ENCODE measurements at places on chromosomes 2 and 18.

- no peak for DNase-seq
Observed at GRCh38 chr2:74093840-74094239, 53.9 kb downstream of the BOLA3 start.

- DNase-seq: no peak
Observed at GRCh38 chr2:185284696-185285095, 453.9 kb upstream of the FSIP2 start.

DNA sequence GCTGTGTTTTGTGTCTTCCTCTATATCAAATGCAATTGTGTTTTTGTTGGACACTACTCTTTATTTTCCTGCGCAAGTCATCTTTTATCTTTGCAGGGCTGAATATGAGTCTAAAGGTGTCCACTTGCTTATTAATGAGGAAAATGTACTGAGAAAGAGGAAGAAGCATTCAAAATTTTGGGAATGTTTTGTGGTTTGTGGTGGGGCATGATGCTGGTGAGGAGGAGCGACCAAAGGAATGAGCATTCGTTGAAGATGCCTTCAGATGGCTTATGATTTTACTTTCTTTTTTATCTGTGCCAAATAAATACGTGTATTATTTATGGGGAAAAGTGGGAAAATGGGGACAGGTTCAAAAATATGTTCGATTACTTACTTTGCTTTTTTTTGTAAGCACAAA lies 63.9 kb upstream of the SMIM21 start:
- no peak for DNase-seq

DNA sequence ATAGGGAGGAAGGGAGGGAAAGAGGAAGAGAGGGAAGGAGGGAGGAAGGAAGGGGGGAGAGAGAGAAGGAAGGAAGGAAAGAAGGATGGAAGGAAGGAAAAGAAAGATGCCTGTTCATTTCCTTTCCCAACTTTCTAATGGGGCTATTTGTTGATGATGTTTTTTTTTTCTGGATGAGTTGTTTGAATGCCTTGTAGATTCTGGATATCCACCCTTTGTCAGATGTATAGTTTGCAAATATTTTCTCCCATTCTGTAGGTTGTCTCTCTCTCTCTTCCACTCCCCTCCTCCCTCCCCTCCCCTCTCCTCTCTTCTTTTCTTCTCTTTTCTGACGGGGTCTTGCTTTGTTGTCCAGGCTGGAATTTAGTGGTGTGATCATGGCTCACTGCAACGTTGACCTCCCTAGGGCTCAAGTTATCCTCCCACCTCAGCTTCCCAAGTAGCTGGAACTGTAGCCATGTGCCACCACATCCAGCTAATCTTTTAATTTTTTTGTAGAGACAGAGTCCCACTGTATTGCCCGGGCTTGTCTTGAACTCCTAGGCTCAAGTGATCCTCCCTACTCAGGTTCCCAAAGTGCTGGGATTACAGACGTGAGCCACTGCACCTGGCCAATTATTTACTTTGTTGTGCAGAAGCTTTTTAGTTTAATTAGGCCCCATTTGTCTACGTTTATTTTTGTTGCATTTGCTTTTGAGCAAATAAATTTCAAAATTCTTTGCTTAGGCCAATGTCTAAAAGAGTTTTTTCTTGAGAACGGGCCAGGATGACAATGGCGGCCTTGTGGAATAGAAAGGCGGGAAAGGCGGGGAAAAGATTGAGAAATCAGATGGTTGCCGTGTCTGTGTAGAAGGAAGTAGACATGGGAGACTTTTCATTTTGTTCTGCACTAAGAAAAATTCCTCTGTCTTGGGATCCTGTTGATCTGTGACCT lies 57.3 kb upstream of the FAM117B start:
- no peak for DNase-seq

DNA sequence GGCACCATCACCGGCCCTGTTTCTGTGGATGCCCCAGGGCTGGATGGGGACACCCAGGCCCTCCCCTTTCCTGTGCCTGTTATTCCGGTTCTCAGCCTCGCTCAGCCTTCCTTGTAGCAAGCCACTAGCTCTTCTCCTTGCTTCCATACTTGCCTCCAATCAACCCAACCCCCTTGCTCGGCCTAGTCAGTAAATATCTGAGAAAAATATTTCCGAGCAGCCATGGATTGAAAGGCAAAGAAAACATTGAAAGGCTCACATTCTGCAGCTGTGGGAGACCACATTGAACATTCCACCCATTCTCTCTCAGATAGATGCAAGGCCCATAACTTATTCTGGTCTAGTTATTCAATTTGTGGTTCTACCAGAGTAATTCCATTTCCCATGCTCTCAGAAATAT lies 114.9 kb downstream of the SPP2 start:
- DNase-seq: no peak

- DNase-seq: no peak
Observed at GRCh38 chr2:148350199-148350598, 294.4 kb upstream of the EPC2 start.

- no peak for DNase-seq
Observed at GRCh38 chr2:233489143-233489542, 77.4 kb downstream of the USP40 start.

- no peak for DNase-seq
Observed at GRCh38 chr2:5657231-5657630, 35.0 kb upstream of the SOX11 start.

- peak; percentile 97 for DNase-seq
Observed at GRCh38 chr2:130372055-130372832, 16.4 kb downstream of the PTPN18 start.

- no peak for DNase-seq
Observed at GRCh38 chr2:33022989-33023727, 76.4 kb downstream of the LTBP1 start.

DNA sequence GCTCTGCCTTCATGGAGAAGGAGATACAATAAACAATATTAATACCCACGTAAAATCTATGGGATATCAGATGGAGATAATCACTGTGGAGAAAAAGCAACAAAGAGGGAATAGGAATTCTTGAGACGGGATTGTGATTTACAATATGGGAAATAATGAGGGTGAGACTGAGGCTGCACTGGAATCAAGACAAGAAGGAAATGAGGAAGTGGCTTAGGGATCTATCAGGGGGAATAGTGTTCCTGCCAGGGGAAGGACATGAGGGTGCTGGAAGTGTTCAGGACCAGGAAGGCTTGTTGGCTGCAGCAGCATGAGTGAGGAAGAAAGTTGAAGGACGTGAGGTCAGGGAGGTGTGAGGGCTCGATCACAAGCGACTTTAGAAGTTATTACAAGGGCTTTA lies 182.4 kb downstream of the DYSF start:
- no peak for DNase-seq

- DNase-seq: no peak
Observed at GRCh38 chr18:74977041-74977440, 231.9 kb downstream of the PTGR3 start.

- DNase-seq: no peak
Observed at GRCh38 chr2:29688429-29688828, 233.0 kb downstream of the ALK start.

- peak; percentile 54 for DNase-seq
Observed at GRCh38 chr18:48801728-48802542, 148.8 kb downstream of the SMAD7 start.

DNA sequence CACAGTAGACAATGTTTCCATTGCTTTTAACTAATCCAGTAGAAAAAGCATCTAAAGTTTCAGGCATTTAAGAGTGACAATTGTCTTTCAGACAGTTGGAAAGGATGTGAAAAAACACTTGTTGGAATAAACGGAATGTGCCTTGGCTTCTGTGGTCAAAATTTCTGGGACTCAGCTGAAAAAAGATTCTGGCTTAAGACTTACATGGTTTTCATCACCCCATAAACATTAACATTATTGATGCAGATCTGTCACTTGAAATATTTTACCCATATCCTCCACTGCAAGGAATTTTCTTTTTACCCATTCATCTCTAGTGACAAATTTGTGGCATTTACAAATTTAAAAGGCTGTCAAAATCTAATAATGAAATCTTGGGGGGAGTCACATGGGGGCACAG lies 166.0 kb downstream of the SRBD1 start:
- DNase-seq: no peak

DNA sequence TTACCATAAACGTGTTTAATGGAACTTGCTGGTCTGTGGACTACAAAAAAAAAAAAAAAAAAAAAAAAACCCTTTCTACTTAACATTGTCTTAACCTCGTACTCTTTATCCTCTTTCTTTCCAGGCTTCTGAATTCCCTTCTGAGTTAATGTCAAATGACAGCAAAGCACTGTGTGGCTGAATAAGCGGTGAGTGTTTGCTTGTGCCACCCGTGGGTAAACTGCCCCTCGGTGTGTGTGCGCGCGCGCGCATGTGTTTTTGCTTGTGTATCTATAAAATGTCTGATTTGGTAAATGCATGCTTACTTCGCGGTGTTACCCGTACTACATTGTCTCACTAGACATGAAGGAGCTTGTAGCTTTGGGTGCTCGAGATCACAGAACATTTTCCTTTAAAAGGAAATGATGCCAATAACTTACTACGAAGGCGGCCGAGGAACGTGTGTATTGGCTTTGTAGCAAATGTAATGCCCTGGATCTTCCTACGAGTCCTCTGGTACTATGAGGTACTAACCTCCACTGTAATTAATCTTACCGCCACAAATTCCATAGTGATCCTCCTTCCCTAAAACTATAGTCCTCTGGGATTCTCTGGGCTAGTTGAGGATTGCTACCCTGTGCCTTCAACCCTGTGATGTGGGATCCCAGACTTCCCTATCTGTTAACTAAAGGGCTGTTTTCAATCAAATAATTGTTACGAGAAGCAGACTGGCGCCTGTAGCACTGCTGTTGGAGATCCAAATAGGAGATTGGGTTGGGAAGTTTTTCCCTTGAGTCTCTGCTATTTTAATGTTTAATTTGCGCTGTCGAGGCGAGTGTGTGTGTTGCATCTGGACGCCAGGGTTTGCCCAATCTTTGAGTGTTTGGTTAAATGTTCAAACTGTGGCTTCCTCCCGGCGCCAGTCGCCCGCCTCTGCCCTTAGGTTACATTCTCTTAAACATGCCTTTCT lies 1.1 kb downstream of the ID2 start:
- no peak for DNase-seq

GRCh38 chr2:173059971-173060461 lies 15.6 kb upstream of the MAP3K20 start:
- DNase-seq: no peak

GRCh38 chr2:107553539-107553938 lies 273.2 kb upstream of the RGPD4 start:
- DNase-seq: no peak

DNA sequence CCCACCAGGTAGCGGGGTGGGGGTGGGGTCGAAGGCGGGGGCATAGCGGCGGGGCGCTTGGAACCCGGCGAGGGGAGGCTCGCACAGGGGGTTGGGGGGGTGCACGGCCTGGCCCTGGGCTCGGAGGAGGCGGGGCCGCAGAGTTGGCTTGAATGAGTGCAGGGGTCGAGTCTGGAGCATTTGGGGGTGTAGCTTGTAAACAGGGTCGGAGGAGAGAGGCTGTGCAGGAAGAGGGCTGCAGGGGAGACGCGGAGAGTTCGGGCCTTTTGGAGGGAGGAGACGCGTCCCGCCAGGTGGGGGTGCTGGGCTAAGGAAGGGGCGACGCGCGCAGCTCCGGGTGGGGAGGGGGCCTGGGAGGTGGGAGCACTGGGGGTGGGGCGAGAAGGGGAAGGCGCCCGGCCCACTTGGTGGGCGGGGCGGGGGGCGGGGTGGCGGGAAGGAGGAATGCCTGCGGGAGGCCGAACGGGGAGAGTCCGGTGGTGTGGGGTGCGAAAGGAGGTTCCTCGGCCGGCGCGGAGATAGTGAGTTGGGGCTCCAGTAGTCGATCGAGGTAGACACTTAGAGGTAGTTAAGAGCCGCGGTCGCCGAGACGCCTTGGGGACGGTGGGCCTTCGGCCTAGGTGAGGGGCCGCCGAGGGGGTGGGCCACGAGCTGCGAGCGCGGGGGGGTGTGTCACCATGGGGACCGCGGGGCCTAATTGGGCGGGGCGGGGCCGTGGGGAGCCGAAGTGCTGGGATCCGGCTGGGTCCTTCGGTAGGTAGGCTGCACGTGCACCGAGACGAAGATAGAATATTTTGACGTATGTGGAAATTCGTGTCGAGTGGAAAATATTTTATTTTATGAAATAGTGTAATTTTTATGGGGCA lies 774 bp downstream of the MSH6 start:
- peak; percentile 88 for DNase-seq

GRCh38 chr2:101893681-101894381 lies 97.9 kb upstream of the IL1R2 start:
- no peak for DNase-seq

- no peak for DNase-seq
Observed at GRCh38 chr2:128874608-128875007, 555.9 kb upstream of the HS6ST1 start.

DNA sequence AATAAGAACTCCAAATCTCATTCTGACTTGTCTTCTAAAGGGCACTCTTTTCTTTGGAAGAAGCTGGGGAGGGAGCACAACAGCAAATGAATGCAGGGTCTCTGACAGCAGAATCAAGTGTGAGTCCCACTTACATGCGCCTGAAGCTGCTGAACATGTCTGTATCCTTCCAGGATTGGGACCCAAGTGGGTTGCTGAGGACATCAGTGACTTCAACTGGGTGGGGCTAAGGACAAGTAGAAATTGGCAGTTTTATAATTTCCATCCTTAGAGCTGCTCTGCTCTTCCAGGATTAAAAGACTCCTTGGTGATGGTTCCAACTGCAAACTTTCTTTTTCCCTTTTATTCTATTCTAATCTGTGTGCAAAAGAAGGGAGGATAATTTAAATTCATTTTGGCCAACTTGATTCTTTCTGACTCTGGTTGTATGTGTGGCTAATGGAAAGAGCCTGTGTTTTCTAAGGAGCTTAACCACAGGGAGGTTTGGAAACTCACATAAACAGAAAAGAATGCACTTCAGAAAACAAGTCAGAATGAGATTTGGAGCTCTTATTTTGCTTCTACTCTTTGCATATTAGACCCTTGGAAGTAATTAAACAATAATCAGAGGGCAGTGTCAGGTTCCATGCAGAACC lies 20.6 kb downstream of the ANTXR1 start:
- no peak for DNase-seq

- no peak for DNase-seq
Observed at GRCh38 chr2:72325592-72326422, 178.1 kb upstream of the CYP26B1 start.

GRCh38 chr2:169065422-169065821 lies 3.9 kb upstream of the DHRS9 start:
- no peak for DNase-seq
